DMS 273 treated with DMSO at 0.1 percent for 48 hours (cell line): ENCODE measurements at places on chromosomes 7 and 10.

DNA sequence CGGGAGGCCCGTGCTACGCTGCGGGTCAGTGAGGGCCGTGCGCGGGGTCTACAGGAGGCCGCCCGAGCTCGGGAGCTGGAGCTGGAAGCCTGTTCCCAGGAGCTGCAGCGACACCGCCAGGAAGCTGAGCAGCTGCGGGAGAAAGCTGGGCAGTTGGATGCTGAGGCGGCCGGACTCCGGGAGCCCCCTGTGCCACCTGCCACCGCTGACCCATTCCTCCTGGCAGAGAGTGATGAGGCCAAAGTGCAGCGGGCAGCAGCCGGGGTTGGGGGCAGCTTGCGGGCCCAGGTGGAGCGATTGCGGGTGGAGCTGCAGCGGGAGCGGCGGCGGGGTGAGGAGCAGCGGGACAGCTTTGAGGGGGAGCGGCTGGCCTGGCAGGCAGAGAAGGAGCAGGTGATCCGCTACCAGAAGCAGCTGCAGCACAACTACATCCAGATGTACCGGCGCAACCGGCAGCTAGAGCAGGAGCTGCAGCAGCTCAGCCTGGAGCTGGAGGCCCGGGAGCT is 7.0 kb downstream of the LZTS2 start:
- DNase-seq, result peak; percentile 63

GRCh38 chr10:125193306-125193877 is 33.0 kb upstream of the CTBP2 start:
- no peak for DNase-seq

DNA sequence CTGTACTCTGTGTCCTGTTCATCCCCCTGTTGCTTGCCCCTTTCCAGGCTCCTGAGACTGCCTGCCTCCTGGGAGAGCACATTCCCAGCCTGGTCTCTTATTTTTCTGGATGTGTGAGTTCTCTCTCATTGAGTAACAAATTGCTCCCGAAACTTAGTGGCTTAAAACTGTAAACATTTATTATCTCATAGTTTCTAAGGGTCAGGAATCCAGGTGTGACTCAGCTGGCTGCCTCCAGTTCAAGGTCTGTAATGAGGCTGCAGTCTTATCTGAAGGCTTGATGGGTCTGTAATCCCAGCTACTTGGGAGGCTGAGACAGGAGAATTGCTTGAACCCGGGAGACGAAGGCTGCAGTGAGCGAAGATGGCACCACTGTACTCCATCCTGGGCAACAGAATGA is 53.6 kb upstream of the PRR15 start:
- DNase-seq, result no peak

- no peak for DNase-seq
These were observed 198.9 kb downstream of the REEP3 start for GRCh38 chr10:63720072-63720537.
